ENCODE measurements at places on chromosomes 11 and 22. TPM values are rescaled to one million over a fixed set of nuclear protein-coding genes. Genes with fewer than 3 reads are reported as not detected.
A peak's percentile ranks its signal among the peaks of the same experiment; 100 is the strongest.

GRCh38 chr11:46009647-46010046 lies 87.2 kb downstream of the LARGE2 start:
- DNase-seq, result no peak

GRCh38 chr11:69245491-69246345 lies 48.2 kb upstream of the MYEOV start:
- no peak for DNase-seq

- no peak for DNase-seq
Measured at GRCh38 chr11:12704049-12704448, 29.8 kb downstream of the TEAD1 start.

GRCh38 chr11:15851051-15851498 lies 505.3 kb downstream of the SOX6 start:
- no peak for DNase-seq

DNA sequence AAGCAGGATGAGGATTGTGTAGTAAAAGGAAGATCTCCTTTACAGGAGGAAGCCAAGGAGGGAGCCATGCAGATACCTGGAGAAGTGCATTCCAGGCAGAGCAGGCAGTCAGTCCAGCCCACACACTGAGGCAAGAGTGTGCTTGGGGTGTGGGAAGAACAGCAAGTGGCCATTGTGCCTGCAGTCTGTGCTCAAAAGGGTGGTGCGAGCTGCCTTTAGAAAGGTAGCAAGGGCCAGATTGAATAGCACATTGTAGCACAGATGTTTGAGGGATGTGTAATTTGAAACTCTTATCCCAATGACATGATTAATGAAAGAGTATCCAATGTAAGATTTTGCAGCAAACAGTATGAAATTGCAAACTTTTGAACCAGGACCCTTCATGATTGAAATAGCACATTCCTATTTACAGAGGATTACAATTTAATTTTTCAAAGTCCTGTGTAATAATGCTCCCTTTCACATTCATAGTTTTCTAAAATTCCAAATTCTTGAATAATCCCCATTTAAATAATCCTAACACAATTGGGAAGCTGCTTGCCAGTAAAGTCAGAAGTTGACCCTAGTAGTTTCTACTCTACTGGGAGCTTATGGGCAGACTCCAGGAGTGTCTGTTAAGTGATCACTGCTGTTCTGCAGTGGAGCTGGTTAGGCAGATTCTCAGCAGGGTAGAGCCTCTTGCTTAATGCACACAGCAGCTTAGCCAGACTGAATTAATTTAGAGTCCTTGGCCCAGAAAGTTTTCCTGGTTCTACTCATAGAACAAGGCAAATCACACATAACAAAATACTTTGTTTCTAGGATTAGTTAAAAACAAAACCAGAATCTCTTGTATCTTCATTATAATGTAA lies 78.1 kb downstream of the CYB5R2 start:
- no peak for DNase-seq

DNA sequence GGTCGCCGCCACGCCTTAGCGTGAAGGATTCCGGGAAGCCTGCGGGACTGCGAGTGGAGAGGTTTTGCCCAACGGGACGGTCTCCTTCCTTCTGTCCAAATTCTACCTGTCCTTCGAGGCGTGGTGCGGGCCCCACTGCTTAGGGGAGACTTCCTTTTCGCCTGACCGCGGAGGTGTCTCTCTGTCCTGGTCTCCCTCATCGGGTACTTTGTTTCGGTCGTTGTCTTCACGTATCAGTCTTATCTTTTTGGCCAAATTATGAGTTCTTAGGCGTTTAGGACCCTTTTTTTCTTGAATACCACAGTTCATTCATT lies 388 bp downstream of the HINFP start:
- no peak for DNase-seq

DNA sequence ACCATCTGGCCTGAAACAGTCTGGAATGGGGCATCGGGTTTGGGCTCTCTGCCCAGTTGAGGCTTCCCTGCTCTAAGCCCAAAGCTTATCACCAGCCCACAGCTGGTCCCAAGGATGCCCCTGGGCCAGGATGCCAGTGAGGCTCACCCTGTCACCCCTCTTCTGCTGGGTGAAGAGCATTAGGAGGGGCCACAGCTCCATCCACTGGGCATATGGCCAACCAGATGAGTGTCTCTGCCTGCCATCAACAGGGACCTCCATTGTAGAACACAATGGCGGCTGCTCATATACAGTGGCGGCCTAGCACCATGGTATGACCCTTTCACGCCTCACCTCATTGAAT lies 5.6 kb downstream of the CHST1 start:
- no peak for DNase-seq

DNA sequence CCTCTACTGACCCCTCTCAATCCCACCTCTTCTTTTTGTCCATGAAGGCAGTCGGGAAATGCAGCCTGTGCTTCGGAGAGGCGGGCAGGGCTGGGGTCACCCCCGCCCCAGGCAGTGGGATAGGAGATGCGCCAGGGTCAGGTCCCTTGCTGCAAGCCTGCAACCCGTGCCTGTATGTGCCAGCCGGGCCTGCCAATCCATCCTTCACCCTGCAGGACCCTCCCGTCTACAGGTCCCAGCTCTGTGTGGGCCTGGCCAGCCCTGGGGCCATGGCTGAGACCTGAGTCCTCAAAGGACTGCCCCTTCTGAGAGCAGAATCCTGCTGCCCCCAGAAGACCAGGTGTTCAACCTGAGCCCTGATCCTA lies 10.9 kb downstream of the ASCL2 start:
- no peak for DNase-seq

GRCh38 chr11:130945896-130946295 lies 29.6 kb upstream of the SNX19 start:
- DNase-seq, result peak; percentile 5

- no peak for DNase-seq
Measured at GRCh38 chr11:111957663-111958444, 20.7 kb downstream of the DIXDC1 start.

DNA sequence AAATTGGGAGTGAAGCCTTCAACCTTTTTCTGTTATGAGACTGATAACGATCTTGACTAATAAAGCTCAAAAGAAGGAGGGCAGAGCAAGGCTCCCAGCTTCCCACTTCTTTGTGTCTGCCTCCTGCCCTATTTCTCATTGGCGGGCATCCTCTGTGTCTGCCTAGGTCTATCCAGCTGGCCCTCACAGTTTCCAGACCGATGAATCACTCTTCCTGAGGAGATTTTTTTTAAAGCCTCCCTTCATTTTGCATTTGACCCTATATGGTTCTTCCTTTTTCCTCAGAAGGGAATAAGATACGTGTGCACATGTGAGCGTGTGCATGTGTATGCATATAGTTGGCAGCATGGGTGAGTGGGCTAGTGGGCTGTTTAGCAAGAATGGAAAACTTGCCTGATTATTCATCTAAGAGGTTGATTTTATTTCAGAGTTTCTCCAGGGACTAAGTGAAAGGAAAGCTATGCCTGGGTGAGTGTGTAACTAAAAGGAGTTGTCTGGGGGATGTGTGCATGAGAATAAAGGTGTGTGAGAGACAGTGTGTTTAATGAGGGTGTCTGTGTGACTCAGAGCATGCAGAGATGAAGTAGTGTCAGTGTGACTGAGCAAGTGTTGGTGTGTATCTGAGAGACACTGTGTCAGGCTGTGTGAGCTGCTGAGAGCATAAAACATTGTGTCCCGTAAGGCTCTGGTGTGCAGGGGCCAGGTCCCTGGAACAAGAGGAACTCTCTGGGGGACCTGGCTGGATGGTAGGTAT lies 12.2 kb downstream of the PHLDB1 start:
- no peak for DNase-seq

DNA sequence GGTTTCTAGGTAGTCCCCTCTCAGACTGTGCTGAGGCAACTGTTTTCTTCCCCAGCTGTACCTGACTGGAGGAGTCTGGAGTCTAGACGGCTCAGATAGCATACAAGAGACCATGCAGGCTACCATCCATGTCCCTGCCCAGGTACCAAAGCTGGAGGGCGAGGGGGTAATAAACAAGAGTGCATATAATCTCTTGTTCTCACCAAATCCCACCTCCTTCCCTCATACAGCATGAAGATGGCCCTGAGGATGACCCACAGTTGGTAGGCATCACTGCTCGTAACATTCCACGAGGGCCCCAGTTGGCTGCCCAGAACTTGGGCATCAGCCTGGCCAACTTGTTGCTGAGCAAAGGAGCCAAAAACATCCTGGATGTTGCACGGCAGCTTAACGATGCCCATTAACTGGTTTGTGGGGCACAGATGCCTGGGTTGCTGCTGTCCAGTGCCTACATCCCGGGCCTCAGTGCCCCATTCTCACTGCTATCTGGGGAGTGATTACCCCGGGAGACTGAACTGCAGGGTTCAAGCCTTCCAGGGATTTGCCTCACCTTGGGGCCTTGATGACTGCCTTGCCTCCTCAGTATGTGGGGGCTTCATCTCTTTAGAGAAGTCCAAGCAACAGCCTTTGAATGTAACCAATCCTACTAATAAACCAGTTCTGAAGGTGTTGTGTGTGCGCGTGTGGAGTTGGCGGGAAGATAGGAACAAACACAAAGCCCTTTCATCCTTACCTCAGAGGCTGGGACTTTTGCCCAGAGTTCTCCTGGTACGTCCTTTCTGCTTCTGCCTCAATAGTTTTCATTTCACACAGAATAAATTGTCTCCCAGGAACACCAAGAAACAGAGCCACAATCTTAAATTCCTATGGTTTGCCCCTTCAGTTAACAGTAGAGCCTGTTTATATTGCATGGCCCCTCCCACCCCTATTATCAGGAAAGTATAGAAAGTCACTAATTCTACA lies 8.5 kb downstream of the HMBS start:
- no peak for DNase-seq

DNA sequence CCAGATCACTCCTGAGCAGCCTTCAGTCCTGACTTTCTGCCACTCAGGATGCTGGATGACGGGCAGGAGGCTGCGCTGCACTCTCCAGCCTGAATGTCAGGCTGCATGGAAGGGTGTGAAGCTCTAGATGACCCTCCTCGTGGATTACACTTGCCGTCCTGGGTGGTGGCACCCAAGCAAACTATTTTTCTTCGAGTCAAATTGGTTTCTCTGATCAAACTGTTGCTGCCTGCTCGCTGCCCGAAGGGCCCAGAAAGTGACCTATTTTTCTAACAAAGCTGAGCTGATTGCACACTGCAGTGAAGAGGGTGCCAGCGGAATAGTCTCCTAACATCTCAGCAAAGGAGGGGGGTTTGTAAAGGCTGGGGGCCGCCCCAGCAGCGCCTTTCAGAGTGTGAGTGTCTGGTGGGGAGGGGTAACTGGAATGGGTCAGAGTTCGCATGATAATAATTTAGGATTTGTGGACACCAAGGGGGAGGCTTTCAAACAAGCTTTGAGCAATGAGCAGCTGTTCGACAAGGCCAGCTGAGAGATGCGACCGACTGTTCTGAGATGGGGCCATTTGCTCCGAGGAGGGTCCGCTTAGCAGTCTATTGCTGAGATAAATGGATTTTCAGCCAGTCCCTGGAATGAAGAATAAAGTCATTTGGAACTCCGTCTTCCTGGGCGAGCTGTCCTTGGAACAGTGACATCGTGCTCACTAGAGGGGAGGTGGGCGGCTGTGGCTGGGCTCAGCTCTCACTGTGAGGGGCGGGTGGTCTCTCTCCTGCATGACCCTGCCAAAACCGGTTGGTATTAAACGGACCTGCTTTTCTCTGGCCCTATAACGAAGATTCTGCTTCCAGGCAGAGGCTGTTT lies 537.6 kb downstream of the BRD1 start:
- no peak for DNase-seq

The RFPL2 gene
- total RNA-seq, result not detected

The TOP3B gene
- total RNA-seq, result 20.7 TPM

The BIK gene
- 2.5 TPM for total RNA-seq

The TIGD3 gene
- 0.11 TPM for total RNA-seq

The RIBC2 gene
- total RNA-seq, result 3.1 TPM

The FOLR2 gene
- 19.6 TPM for total RNA-seq
